ENCODE measurements at places on chromosomes 13 and 19. TPM values are rescaled to one million over a fixed set of nuclear protein-coding genes. Genes with fewer than 3 reads are reported as not detected.

DNA sequence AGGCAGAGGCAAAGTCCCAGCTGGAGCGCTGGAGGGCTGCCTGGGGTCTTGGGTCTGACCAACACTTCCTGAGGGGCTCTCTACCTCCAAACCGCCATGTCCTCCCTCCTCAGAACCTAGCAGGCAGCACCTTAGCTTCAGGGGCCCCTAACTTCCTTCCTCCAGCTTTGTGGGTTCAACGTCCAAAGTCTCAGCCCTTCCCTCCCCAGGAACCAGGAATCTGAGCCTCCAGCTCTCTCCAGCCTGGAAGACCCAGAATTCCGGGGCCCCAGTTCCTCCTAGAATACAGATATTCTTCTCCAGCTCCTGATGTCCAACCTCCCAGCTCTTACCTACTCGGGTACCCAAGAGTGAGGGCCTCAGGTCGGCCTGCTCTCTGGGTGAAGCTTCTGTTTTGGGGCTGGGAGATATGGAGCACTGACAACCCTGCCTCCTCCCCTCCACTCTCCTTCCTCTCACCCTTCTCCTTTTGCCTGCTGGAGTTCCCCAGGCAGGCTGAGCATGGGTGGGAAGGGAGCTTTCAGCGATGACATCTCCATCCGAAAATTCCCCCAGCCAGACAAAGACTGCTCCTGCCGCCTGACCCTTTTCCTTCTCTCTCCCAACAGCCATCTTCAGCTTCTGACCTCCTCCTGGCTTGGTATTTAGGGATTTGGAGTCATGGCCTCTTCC is 3.5 kb downstream of the TMEM150B start:
- no peak for DNase-seq

DNA sequence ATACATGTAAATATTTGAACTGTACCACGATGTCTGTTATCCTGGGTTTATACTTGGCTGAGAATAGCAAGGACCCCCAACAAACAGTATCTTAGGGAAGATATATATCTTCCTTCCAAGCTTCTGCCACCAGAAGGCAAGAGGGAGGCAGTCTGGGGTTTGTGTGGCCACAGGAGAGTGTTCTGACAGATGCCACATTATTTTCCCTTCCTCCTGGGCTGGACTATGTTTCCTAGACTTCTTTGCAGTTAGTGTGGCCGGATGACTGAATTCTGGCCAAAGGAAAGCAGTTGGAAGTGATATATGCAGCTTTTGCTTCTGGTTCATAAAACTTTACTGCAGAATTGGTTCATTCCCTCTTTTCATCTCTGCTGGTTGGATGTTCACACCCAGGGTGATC is 39.9 kb upstream of the TMTC4 start:
- no peak for DNase-seq

DNA sequence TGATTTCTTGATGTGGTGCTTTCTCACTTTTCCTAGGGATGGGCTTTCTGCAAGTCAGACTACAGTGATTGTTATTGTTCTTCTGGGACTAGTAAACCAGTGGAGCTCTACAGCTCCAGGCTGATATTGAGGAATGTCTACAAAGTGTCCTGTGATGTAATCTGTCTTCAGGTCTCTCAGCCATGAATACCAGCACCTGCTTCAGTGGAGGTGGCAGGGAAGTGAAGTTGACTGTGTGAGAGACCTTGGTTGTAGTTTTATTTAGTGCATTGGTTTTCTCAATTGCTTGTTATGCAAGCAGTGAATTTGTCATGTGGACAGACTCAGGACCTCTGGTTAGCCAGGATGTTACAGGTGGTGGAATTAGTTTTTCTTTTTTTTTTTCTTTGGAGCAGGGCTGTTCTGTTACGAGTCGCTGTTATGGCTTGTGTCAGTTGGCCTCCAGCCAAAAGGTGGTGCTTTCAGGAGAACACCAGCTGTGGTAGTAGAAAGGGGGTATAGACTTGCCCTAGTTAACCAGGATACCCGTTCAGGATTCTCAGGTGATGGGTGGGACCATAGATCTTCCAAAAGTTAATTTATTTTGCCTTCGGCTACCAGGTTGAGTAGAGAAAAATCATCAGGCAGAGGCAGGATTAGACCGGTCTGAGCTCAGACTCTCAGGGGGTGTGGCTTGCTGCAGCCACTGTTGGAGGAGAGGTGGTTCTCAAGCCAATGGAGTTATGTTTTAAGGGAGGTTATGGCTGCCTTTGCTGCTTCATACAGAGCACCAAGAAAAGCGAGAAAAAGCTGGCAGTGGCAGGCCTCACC is 11.9 kb upstream of the ZNF675 start:
- DNase-seq, result no peak

GRCh38 chr19:36046443-36047050 is 7.5 kb downstream of the THAP8 start:
- no peak for DNase-seq

DNA sequence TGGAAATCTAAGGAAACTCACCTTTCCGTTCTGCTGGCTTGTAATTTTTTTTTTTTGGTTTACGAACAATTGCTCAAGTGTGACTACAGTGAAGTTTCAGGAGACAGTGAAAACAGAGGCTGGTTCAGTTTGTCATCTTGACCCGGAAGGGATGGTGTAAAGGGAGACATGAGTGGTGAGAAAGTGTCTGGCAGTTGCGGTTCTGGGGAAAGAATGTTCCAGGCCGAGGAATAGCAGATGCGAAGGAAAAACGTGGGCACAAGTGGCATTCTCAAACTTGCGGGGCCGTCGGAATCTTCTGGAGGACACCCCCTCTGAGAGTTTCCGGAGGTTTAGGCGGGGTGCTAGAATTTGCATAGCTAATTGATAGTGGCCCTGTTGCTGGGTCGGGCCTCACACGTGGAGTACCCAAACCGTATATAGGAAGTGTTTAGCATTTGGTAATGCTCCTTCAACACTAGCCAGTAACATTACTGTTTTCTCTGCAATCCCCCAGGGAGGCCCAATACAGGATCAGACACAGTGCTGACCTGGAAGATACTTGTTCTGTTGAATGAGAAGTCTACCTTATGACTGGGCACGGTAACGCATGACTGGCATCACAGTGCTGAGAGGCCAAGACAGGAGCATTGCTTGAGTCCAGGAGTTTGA is 2.8 kb upstream of the TNFSF9 start:
- no peak for DNase-seq

DNA sequence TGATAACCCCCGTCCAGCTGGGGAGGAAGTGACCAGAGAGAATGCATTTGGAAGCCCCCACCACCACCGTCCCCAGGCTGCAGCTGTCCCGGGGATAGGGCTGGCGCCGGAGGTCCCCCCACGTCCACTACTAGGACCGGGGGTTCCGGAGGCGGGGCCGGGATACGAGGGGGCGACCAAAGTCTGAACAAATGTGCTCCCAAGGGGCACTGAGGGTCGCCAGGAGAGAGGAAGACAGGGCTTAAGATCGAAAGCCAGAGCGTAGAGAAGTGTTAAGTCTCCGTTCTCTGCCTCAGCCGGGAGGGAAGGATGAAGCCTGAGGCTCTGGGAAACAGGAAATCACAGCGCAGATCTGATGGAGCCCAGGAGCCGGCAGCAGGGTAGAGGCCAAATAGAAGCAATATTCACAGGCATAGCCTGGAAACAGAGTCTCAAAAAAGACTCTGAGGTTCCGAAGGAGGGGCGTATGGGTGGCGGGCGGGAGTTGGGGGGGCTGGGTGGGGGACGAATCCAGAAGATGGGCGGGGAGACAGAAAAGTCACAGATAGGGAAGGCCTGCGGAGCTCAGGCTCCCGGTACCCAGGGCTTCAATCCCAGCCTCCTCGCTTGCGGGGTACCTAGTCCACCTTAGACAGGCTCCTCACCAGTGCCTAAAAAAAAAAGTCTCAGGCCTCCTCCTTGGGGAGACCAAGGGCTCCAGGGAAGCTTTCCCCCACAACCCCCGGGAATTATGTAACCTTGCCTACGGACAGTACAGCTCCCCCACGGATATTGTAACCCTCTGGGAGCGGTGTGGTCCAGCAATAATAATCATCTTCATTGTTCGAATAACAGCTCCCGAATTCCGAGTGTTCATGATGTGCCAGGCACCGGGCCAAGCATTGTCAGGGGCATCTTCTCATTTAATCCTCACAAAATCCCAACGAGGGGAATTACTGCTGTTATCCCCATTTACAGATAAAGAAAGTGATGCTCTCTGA is 1.1 kb upstream of the ERF start:
- DNase-seq, result no peak

- no peak for DNase-seq
These were observed 42.6 kb downstream of the ZNF146 start for GRCh38 chr19:36257520-36257876.

- DNase-seq, result no peak
These were observed 8.0 kb downstream of the KLC3 start for GRCh38 chr19:45348367-45349125.

GRCh38 chr13:73481886-73482445 is 423.2 kb downstream of the KLF5 start:
- no peak for DNase-seq

The FOXO1 gene
- total RNA-seq, result 56.9 TPM

The TGFB1 gene
- 12.2 TPM for total RNA-seq

Data from H1 (cell line).